ENCODE measurements at places on chromosomes 1 and 21.

GRCh38 chr1:83097715-83098114, 901.2 kb downstream of the TTLL7 start:
- DNase-seq: no peak

DNA sequence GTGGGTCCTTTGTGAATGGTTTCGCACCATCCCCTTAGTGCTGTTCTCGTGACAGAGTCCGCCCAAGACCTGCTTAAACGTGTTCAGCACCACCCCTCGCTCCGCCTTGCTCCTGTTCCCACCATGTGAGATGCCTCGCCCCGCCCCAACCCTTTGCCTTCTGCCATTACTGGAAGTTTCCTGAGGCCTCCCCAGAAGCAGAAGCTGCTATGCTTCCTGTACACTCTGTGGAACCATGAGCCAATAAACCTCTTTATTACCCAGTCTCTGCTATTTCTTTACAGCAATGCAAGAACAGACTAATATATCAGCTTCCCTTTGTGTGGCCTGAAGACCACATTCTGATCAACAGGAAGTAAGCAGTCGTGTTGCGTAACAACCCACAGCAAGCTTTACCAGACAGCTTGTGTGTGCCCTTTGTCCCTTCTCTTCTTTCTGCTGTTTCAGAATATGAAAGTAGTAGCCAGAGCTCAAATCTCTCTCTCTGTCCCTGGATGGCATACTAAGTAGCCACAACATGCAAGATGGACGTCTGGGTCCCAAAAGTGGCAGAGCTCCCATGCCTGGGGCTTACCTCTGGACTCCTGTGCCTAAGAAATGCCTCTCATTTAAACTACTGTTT, 14.1 kb downstream of the HENMT1 start:
- no peak for DNase-seq

GRCh38 chr1:161020509-161021164, at the start of gene F11R:
Gene F11R (minus strand): TSS chr1:161021152. CDS start chr1:161021073, 79 bp downstream.
- DNase-seq: peak; percentile 74

DNA sequence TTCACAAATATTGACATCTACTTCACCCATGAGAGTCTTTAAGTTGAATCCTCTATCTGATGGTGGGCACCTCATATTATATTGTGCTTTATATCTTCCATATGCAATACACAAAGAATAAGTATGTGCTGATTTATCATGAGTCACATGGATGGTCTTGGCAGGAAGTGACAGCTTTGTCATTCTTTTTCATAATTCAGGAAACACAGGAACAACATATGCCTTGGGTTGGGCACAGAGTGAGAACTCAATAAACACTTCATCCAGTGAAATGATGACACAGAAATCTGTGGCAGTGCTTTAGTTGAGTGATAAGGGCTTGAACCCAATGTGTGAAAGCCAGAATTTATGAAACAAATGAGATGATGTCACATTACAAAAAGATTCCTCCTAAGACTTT, 41.2 kb downstream of the GADD45A start:
- DNase-seq: no peak

- DNase-seq: no peak
Measured at GRCh38 chr1:9900142-9901043, 9.7 kb downstream of the CTNNBIP1 start.

DNA sequence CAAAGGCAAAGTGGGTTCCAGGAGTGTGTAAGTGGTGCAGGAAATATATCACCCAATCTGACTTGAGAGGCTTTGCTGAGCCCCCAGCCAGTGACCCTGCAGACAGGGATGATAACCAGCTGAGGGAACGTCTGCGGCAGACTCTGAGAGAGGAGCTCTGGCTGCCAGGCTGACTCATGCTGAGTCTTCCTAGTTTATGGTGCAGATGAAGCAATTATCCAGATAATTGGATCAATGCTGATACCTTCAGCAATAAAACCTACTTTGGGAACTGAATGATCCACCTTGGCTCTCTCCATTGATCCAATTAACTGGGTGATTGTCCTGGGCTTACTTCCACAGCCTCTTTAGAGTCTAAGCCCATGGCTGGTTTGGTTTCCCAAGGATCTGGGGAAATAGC, 7.3 kb downstream of the C8B start:
- DNase-seq: no peak

DNA sequence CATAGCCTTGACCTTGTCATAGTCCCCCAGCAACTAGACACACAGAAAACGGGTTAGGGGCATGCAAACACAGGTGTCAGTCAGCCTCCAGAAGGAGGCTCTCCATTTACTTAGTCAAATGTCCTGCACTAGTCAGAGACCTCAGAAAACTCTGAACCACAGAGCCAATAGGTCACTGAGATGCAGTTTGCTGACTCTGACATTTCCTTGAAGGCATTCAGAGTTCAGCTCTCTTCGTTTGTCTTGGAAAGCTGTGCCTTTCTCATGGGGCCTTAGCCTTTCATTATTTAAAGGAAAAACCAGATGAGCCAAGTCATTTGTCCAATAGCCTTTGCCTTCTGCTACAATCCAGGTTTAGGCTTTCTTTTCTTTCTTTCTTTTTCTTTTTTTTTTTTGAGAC, 3.5 kb downstream of the OLFML2B start:
- DNase-seq: no peak

Data from NCI-H2081 (cell line).